ENCODE measurements at places on chromosomes 2 and 18.

DNA sequence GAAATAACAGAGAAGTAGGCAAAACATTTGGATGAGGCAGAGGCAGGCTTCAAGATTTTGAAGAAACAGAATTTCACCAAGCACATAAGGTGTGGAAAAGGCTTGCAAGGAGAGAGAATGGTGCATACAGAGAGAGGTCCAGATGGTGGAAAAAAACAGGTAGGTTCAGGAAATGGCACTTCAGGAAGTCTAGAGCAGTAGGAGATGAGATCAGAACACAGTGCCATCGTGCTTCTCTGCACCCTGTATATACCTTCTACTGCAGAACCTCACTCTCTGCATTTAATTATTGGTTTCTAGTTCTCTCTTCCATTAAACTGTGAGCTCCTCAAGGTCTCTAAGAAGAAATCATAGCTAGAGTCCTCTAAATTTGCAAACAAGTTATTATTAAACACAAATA lies 2.4 kb downstream of the PAIP2B start:
- no peak for DNase-seq

DNA sequence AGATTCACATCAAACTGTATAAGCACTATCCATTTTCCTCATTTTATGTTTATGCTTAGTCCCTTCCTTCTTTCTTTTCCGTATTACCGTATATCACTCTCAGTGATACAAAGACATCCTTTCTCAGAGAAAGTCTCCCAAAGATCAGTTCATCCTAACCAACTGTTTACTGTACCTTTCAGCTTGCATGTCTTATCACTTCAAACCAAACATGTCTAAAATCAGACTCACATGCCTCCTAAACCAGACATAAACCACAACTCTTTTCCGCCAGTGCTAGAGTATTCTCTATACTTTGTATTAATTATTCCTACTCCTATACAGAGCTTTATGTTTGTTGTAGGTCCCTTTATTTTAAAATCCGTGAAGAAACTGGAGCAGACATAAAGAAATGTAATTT lies 41.5 kb downstream of the KCMF1 start:
- DNase-seq: no peak

DNA sequence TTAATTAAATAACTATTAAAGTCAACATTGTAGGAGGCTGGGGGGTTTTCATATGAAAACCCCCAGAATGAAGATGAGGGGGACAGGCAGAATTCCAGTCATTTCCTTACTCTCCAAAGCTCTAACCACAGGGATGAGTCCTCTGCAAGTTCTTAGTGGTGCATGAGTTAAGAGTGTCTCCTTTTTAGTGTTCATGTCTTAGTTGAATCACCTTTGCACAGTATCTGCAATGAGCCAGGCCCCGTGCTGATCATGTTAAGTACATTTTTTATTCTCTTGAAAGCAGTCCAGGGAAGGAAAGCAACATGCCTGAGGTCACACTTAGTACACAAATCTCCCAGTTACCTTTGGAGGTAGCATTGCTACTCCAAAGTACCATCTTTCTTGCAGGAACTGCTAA lies 25.7 kb upstream of the MSGN1 start:
- DNase-seq: no peak

GRCh38 chr18:79484661-79485621 lies 89.2 kb downstream of the NFATC1 start:
- no peak for DNase-seq

DNA sequence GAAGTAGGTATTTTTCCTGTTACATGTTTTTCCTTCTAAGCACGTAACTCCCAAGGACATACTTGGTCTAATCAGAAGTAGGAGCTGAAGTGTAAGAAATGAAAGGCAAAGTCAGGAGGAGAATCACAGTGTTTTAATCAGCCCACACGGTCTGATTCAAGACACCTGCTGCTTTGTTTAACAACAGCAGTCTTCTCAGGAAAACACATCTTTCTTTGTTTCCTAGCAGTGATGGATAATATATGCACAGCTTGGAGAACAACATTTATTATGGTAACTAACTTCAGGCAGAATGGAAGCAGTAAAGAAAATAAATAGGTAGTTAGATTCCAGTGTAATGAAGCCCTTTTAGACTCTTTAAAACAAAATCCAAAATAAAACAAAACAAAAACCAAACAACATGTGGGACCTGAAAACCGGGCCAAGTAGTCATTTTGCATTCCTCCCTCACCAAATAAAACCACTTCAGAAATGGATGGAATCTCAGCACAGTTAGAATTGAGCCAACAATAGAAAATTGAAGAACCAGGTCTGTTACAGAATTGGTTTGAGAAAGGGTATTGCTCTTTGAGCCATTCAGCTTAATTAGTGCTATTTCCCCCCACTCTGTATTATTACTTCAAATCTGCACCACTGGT lies 61.1 kb upstream of the UGP2 start:
- no peak for DNase-seq

- no peak for DNase-seq
Measured at GRCh38 chr2:223635080-223635479, 32.9 kb upstream of the SCG2 start.

- no peak for DNase-seq
Measured at GRCh38 chr2:86136141-86136540, 30.1 kb downstream of the PTCD3 start.
